ENCODE measurements at places on chromosomes 16 and 17. TPM values are rescaled to one million over a fixed set of nuclear protein-coding genes. Genes with fewer than 3 reads are reported as not detected.

Gene CYBA
- 79.2 TPM for total RNA-seq

Gene OR1A2
- total RNA-seq: not detected

Gene CMTM1
- 1.7 TPM for total RNA-seq

- no peaks in the 10 kb centered on the region for H3K27me3 ChIP-seq
- DNase-seq: no peak
- no peak overlapping the region for H3K27ac ChIP-seq
- no peaks in the 10 kb centered on the region for H3K36me3 ChIP-seq
- no peaks in the 10 kb centered on the region for H3K4me1 ChIP-seq
Observed at GRCh38 chr17:55652825-55653224, 69.8 kb downstream of the TMEM100 start.

GRCh38 chr16:64449506-64449905 is 672.4 kb downstream of the CDH11 start:
- no peaks in the 10 kb centered on the region for H3K36me3 ChIP-seq
- H3K27ac ChIP-seq: no peak overlapping the region
- H3K27me3 ChIP-seq: no peaks in the 10 kb centered on the region
- no peak for DNase-seq
- no peak overlapping the region for H3K4me3 ChIP-seq

- no peak for DNase-seq
- H3K27ac ChIP-seq: no peak overlapping the region
- no peaks in the 10 kb centered on the region for H3K36me3 ChIP-seq
- H3K27me3 ChIP-seq: no peaks in the 10 kb centered on the region
Observed at GRCh38 chr16:70804734-70805169, 3.8 kb upstream of the VAC14 start.

Data from aorta (tissue), 5 donors.